SJCRH30 (cell line): ENCODE measurements at places on chromosomes 16 and 17. TPM values are rescaled to one million over a fixed set of nuclear protein-coding genes. Genes with fewer than 3 reads are reported as not detected.

GRCh38 chr17:69320210-69320907 lies 6.6 kb downstream of the ABCA5 start:
- no peak overlapping the region for H3K4me3 ChIP-seq
- peaks cover 8% of the 10 kb centered on the region for H3K27me3 ChIP-seq
- H3K36me3 ChIP-seq, result no peaks in the 10 kb centered on the region
- no peak for DNase-seq
- no peaks in the 10 kb centered on the region for H3K4me1 ChIP-seq
- H3K27ac ChIP-seq, result no peak overlapping the region

DNA sequence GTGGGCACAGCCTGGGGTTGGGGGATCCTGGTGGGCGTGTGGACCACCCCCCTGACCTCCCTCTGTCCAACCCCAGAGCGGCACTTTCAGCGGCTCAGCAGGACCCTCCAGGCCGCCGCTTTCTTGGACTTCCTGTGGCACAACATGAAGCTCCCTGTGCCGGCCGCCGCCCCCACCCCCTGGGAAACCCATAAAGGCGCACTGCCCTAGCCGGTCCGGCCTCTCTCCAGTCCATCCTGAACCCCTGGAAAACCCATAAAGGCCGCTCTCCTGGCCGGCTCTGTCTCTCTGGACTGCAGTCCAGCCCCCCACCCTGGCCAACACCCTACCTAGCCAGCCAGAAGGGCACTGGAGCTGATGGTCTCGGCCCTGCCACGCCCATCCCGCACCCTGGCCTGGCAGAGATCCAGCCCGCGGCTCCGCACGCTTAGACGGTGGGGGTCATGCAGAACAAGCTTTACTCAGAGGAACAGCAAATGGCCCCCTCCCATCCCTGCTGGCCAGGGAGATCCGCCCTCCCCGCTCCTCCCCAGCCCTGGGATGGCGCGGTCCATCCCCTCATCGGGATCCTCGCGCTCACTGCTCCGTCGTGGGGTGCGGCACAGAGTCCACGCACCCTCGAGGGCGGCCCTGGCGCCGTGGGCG lies 2.7 kb downstream of the NOXO1 start:
- no peak overlapping the region for H3K27ac ChIP-seq
- no peak for DNase-seq
- H3K4me3 ChIP-seq, result no peak overlapping the region
- no peaks in the 10 kb centered on the region for H3K27me3 ChIP-seq
- peaks cover 34% of the 10 kb centered on the region for H3K4me1 ChIP-seq

DNA sequence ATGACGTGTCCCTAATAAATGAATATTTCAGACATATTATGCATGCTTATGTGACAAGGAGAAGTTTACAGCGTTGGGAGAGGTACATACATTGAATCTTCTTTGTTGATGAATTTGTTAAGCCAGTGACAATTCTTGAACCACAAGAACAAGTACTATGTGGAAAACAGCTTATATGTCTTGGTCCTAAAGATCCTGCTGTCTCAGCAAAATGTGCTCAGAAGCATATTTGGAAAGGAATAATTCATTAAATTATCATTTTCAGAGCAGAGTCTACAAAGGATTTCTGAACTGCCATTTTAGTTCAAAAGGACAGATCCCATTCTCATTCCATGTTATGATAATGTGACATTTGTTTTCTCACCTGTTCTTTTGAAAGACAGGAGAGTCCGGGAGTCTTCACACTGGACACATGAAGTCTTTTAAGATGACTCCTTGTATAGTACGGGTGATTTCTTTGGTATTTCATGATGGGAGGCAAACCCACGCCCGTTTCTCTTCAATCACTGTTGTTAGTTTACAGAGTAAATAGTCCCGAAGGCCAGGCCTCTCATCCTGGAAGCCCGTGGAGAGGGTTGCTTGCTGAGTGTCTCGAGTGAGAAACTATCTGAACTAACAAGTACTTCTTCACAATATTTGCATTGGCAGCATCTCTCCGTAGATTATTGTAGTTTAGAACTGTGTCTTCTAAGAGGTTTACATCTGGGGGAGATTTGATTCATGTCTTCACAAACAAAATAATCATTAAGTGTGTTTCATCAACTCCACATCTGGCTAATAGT lies 26.7 kb downstream of the VPS35L start:
- no peak overlapping the region for H3K4me3 ChIP-seq
- no peaks in the 10 kb centered on the region for H3K4me1 ChIP-seq
- no peak for DNase-seq
- H3K27ac ChIP-seq, result no peak overlapping the region
- H3K27me3 ChIP-seq, result no peaks in the 10 kb centered on the region
- peaks cover 17% of the 10 kb centered on the region; the same call in 1 of the 2 replicates for H3K36me3 ChIP-seq

DNA sequence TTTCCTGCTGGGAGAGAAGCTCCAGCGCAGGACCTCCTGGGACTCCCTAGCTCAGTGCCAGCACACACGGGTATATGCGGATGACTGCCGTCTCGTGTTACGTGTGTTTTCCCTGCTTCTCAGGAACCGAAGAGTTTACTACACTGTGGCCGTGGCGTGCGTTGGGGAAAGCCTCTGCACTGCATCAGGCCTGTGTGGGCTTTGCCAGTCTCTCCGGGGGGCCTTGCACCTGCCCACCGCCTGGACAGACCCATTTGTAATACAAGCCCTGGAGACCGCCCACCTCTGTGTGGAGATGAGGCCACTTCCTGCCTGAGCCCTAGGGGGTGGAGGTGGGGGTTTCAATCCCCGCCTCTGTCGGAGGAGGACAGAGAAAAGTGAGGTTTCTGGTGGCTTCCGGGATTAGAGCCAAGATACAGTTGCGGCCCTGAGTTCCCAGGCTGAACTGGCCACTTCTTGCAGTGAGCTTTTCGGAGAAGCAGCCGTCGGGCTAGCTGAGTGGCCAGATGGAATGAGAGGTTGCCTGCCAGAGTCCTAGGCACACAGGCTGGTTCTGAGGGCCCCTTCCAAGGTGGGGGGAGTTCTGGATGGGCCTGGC lies 43.4 kb upstream of the GSE1 start:
- peak; percentile 95 for DNase-seq
- H3K4me3 ChIP-seq, result no peak overlapping the region

GRCh38 chr16:73147958-73148357 lies 100.0 kb upstream of the ZFHX3 start:
- no peak overlapping the region for H3K4me3 ChIP-seq
- no peaks in the 10 kb centered on the region for H3K27me3 ChIP-seq
- DNase-seq, result no peak
- H3K36me3 ChIP-seq, result no peaks in the 10 kb centered on the region

- H3K36me3 ChIP-seq, result no peaks in the 10 kb centered on the region
- H3K4me1 ChIP-seq, result peaks cover 3% of the 10 kb centered on the region; the same call in 1 of the 2 replicates
- H3K27me3 ChIP-seq, result no peaks in the 10 kb centered on the region
- DNase-seq, result peak; percentile 51
- H3K4me3 ChIP-seq, result no peak overlapping the region
These were observed 33.3 kb downstream of the JPH3 start for GRCh38 chr16:87635541-87636049.

The ABCA8 gene
- total RNA-seq, result 0.13 TPM in 1 of 2 replicates, not detected in the other

DNA sequence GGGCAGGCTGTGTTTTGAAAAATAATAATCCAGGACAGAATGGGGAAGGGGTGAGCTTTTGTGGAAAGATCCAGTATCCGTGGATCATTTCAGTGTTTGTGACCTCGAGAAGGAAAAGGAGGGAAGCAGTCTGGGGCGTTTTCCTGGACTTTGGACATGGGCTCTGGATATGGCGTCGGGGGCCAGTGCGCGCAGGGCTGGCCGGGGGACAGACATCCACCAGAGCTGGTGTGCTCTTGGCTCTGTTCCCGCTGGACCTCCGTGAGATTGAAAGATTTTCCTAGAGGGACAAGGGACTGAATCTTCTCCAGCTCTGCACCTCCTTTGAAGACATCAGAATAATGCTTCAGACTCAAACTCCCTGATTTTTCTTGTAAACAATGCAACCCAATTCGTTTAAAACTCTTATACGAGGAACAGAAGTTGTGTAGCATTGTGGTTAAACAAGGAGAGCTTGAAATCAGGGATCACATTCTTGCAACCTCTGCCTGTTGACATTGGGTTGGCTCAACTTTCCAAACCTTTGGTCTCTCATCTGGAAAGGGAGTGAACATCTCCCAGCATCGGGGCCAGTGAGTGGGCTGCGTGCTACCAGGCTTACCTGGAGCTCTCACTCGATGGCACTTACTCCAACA lies 75.9 kb downstream of the C16orf95 start:
- no peaks in the 10 kb centered on the region for H3K27me3 ChIP-seq
- no peaks in the 10 kb centered on the region for H3K4me1 ChIP-seq
- no peak overlapping the region for H3K4me3 ChIP-seq
- no peaks in the 10 kb centered on the region for H3K36me3 ChIP-seq
- no peak overlapping the region for H3K27ac ChIP-seq

The MILR1 gene
- total RNA-seq, result 1.9 and 2.1 TPM in 2 replicates

- DNase-seq, result no peak
- H3K4me3 ChIP-seq, result no peak overlapping the region
- H3K27me3 ChIP-seq, result no peaks in the 10 kb centered on the region
- H3K36me3 ChIP-seq, result no peaks in the 10 kb centered on the region
- H3K4me1 ChIP-seq, result peaks cover 32% of the 10 kb centered on the region
These were observed 17.4 kb downstream of the PIEZO1 start for GRCh38 chr16:88767546-88768070.

- H3K27me3 ChIP-seq, result no peaks in the 10 kb centered on the region
- H3K36me3 ChIP-seq, result peaks cover 79% of the 10 kb centered on the region
- no peak overlapping the region for H3K27ac ChIP-seq
- DNase-seq, result no peak
- H3K4me1 ChIP-seq, result no peaks in the 10 kb centered on the region
These were observed 23.2 kb upstream of the CYTH1 start for GRCh38 chr17:78805301-78805700.

DNA sequence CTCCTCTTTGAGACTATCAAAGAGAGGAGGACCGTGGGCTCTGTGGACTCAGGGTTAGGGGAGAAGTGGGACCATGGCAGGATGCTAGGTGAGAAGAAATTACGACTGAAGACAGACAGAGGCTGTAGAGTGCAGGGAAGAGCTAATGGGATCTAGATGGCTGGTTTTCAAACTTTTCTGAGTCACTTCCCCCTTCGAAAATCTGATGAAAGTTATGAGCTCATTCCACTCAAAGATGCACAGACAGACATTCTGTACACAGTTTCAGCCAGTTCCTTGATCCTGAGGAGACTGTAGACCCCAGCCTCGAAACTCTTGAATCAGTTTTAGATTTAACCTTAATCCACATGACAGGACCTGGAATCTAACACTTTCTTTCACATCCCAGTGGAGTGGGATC lies 40.7 kb downstream of the RGS9 start:
- H3K36me3 ChIP-seq, result no peaks in the 10 kb centered on the region
- no peak overlapping the region for H3K27ac ChIP-seq
- no peak for DNase-seq
- H3K27me3 ChIP-seq, result no peaks in the 10 kb centered on the region
- no peak overlapping the region for H3K4me3 ChIP-seq

The GPRC5B gene
- 7.1 and 7.8 TPM in 2 replicates for total RNA-seq

DNA sequence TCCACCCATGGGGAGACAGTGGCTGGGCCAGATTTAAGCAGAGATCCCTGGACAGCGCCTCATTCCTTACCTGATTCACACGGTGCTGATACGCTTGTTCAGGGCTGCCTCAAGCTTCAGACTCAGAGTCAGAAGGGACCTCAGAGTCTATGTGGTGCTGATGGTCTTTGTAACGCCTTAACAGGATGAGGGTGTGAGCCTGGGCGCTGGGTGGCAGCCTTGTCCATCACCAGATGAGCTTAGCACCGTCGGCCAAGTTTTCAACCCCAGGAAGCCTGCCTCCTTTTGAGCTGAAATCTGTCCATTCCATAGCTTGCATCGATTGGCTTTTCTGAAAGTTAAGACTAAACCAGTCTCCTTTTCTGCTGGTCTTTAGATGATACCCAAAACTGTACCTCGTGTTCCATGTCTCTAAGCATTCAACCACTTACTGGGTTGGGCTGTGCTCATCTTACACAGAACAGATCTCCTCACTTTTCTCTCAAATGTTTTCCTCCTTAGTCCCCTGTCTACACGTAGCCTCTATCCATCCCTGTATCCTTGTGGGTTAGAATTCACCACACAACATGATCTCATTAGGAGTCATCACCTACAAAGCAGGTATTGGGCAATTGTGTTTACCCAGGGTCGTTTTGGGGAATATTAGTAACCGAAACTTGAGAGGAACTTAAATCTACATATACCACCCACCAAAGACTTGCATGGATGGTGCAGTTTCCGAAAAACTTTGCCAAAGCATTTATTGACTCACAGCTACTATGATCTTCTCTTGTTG lies 573.4 kb downstream of the CDH13 start:
- DNase-seq, result no peak
- H3K4me3 ChIP-seq, result no peak overlapping the region
- no peaks in the 10 kb centered on the region for H3K27me3 ChIP-seq
- H3K4me1 ChIP-seq, result no peaks in the 10 kb centered on the region
- H3K27ac ChIP-seq, result no peak overlapping the region
- no peaks in the 10 kb centered on the region for H3K36me3 ChIP-seq

GRCh38 chr17:4579678-4580077 lies 4.7 kb upstream of the SMTNL2 start:
- H3K4me3 ChIP-seq, result no peak overlapping the region
- no peak overlapping the region for H3K27ac ChIP-seq
- peaks cover 6% of the 10 kb centered on the region for H3K27me3 ChIP-seq
- no peak for DNase-seq

- no peak overlapping the region for H3K27ac ChIP-seq
- no peaks in the 10 kb centered on the region for H3K36me3 ChIP-seq
- peaks cover 8% of the 10 kb centered on the region; the same call in 1 of the 2 replicates for H3K4me1 ChIP-seq
- no peak overlapping the region for H3K4me3 ChIP-seq
These were observed 39.6 kb downstream of the PPL start for GRCh38 chr16:4897328-4897727.

DNA sequence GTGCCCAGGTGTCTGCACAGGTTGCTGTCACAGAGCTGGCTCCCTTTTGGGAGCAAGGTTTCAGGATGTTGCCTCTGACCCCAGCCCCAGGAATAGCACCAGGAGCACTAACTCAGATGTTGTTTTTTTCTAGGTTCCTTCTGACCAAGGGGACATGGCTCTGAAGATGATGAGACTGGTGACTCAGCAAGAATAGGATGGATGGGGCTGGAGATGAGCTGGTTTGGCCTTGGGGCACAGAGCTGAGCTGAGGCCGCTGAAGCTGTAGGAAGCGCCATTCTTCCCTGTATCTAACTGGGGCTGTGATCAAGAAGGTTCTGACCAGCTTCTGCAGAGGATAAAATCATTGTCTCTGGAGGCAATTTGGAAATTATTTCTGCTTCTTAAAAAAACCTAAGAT lies 28.1 kb downstream of the SCPEP1 start:
- H3K4me3 ChIP-seq, result no peak overlapping the region
- no peak for DNase-seq
- no peaks in the 10 kb centered on the region for H3K36me3 ChIP-seq
- no peaks in the 10 kb centered on the region; the same call in 1 of the 2 replicates for H3K4me1 ChIP-seq
- no peaks in the 10 kb centered on the region for H3K27me3 ChIP-seq
- no peak overlapping the region for H3K27ac ChIP-seq

The METTL2A gene
- total RNA-seq, result 30.1 and 33.8 TPM in 2 replicates

The CCDC200 gene
- not detected in 2 replicates for total RNA-seq

The KANSL1 gene
- total RNA-seq, result 73.3 and 79.0 TPM in 2 replicates

DNA sequence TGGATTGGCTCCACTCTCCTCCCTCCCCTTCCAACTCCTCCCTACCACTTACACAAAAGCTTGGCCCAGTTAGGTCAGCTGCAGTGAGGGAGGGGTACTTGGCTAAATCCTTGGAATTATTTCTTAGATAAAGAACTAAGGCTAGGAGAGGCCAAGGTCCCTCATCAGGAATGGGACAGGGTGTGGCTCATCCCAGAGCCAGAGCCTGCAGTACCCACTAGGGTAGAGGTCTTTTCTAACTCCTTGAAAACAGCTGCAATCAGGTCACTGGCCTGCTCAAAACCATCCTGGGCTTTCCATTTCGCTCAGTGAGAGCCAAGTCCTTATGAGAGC lies 1.9 kb upstream of the SLC46A1 start:
- peaks cover 14% of the 10 kb centered on the region for H3K4me1 ChIP-seq
- no peaks in the 10 kb centered on the region for H3K36me3 ChIP-seq
- no peak overlapping the region for H3K27ac ChIP-seq
- no peak overlapping the region for H3K4me3 ChIP-seq
- DNase-seq, result peak; percentile 32
